Natural killer cell (primary cell): ENCODE measurements at places on chromosomes 16 and 17. TPM values are rescaled to one million over a fixed set of nuclear protein-coding genes. Genes with fewer than 3 reads are reported as not detected.

TP53TG3F gene
- not detected for total RNA-seq

- no peak overlapping the region for H3K4me3 ChIP-seq
- H3K27me3 ChIP-seq = no peaks in the 10 kb centered on the region
- H3K36me3 ChIP-seq = peaks cover 20% of the 10 kb centered on the region
- no peak for DNase-seq
- H3K4me1 ChIP-seq = peaks cover 33% of the 10 kb centered on the region
- no peak overlapping the region for H3K27ac ChIP-seq
These were observed 2.7 kb downstream of the TBX6 start for GRCh38 chr16:30088832-30089624.

BHLHA9 gene
- not detected for total RNA-seq

DNA sequence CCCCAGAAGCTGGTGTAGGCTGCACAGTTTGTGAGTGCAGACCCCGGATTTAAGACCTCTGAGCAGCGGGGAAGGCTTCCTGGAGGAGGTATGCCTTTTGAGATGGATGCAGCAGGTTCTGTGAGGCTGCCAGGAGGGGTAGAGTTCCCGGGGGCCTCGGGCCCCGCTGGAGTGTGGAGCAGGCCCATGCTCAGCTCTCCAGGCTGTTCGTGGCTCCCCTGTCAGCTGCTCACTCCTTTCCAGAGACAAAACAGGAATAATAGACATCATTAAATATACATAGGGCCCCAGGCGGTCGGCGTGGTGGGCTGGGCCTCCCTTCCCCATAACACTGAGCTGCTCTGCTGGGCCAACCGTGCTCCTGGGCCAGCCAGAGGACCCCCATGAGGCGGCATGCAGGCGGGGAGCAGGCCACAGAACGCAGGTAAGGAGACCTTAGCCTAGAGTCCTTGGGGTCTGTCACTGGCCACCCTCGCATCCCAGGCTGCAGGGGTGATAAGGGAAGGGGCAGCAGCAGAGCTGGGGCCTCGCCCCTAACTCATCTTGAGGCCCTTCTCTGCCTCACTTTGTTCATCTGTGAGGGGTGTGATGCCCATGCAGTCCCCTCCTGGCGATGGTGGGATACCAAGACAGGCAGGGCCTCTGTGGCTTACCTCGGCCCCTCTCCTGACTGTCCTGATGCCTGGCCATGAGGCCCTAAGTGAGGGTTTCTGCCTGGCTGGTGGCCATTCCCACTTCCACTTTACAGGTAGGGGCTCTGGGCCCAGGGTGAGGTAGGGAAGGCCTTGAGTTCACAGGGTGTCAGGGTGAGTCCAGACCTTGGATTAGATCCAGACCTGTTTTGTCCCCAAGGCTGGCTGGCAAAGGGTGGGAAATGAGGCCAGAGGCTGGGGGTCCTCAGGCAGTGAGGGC is at the start of gene MYO15A:
Gene MYO15A, plus strand, starts transcription at position 356 of the 912 bp plus-strand sequence. CDS start 10,045 bp downstream, outside the sequence.
- H3K27me3 ChIP-seq = no peaks in the 10 kb centered on the region
- no peak within 1 kb of the TSS for H3K27ac ChIP-seq
- peaks cover 10% of the 10 kb centered on the region for H3K36me3 ChIP-seq
- H3K4me3 ChIP-seq = no peak within 1 kb of the TSS
- no peaks in the 10 kb centered on the region for H3K4me1 ChIP-seq
- no peak for DNase-seq

C16orf54 gene
- 172 TPM for total RNA-seq

DNA sequence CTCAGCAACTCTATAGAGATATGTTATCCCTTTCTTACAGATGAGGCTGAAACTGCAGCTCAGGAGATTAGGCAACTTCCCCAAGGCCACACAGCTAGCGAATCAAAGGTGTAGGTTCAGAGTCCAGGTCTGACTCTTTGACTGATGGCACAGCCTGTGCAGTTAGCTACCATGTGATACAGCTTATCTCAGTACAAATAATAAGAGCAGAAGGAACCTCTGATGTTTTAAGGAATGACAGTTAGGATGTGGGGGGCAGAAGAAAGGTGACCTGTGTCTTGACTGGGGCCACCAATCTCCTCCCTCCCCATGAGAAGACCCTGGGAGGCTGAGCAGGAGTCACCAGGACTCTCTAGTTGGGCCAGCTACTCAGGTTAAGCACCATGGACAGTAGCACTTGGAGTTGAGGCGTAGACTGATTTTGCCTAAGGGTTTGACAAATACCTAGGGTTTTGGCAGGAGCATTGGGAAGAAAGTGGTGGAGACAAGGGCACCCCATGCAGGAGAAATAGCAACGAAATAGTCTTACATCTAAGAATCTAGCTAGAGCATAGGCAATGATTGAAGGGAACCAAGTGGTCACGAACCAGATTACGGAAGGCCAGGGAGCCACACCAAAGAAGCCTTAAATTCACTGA is 22.8 kb upstream of the ACSM2B start:
- no peaks in the 10 kb centered on the region for H3K4me1 ChIP-seq
- H3K4me3 ChIP-seq = no peak overlapping the region
- no peak for DNase-seq
- H3K27me3 ChIP-seq = no peaks in the 10 kb centered on the region
- no peaks in the 10 kb centered on the region for H3K36me3 ChIP-seq

DNA sequence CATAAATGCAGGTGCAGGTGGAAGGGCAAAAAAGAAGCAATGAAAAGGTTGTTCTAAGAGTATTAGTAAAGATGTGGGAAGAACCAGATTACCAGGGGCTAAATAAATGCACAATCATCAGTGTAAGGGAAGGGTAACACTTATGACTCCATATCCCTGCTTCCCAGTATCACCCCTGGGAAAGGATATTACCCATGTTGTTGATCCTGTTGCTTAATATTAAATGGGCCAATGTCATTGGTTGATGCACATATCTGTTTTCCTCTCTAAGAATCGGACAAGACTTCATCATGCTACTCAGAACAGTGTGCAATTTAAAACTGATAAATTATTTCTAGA is 34.7 kb upstream of the ABCA6 start:
- DNase-seq = no peak
- no peaks in the 10 kb centered on the region for H3K36me3 ChIP-seq
- no peaks in the 10 kb centered on the region for H3K4me1 ChIP-seq
- no peak overlapping the region for H3K4me3 ChIP-seq

COX6A2 gene
- not detected for total RNA-seq

- no peak overlapping the region for H3K27ac ChIP-seq
- H3K4me1 ChIP-seq = peaks cover 9% of the 10 kb centered on the region
- no peak overlapping the region for H3K4me3 ChIP-seq
- no peaks in the 10 kb centered on the region for H3K36me3 ChIP-seq
These were observed 7.6 kb downstream of the MRM1 start for GRCh38 chr17:36608794-36609497.

DNA sequence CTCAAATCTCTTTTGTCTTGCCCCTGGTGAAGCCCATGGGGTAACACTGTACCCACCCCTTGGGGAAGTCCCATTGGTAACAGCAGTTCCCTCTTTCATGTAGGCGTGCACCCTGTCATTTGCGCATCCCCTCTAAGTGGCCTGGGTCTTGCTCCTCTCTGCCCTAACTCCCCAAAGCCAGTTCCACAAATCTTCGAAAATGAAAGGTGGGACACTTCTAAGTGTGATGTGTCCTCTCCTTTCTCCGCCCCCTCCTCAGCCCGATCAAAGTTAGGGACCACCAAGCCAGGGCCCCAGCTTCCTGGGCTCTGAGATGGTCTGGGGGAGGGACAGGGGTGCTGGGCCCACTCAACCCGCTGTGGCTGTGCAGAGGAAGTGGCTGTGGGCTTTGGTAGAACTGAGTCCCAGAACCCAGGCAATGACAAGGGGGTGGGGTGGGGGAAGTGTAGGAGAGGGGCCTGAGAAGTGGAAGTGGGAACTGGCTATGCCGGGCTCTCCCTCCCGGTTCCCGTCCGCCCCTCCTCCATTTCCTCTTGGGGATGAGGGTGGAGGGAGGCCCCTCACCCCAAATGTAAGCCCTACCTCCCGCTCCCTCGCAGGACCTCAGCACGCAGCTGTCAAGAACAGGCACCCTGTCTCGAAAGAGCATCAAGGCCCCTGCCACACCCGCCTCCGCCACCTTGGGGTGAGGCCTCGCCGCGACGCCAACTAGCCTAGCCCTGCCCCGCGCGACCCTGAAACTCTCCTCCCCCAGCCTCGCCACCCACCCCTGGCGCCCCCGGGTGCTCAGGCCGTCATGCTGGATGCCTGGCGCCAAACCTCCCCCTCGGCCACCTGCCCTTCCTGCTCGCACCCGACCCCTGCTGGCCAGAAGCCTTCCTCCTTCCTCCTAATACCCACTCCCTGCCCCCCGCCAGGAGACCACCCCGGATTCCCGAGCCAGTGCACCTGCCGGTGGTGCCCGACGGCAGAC is 8.7 kb downstream of the ABI3 start:
- no peak overlapping the region for H3K4me3 ChIP-seq
- H3K36me3 ChIP-seq = peaks cover 36% of the 10 kb centered on the region
- peak; percentile 85 for DNase-seq
- H3K4me1 ChIP-seq = peaks cover 98% of the 10 kb centered on the region
- H3K27me3 ChIP-seq = no peaks in the 10 kb centered on the region

DPEP2 gene
- total RNA-seq = 61.8 TPM

- H3K36me3 ChIP-seq = no peaks in the 10 kb centered on the region
- DNase-seq = no peak
- H3K4me3 ChIP-seq = no peak overlapping the region
- no peaks in the 10 kb centered on the region for H3K4me1 ChIP-seq
These were observed 21.1 kb downstream of the RAB40B start for GRCh38 chr17:82677353-82677925.

GRCh38 chr16:47728205-47728604 is 267.1 kb downstream of the PHKB start:
- no peaks in the 10 kb centered on the region for H3K27me3 ChIP-seq
- H3K27ac ChIP-seq = no peak overlapping the region
- no peaks in the 10 kb centered on the region for H3K36me3 ChIP-seq
- H3K4me3 ChIP-seq = no peak overlapping the region

GRCh38 chr16:69132424-69133252 is at the start of the genes CHTF8 and UTP4:
Gene CHTF8 (minus strand): TSS chr16:69132588. CDS start chr16:69121458, 11,130 bp downstream.
Gene UTP4 (plus strand): TSS chr16:69132649. CDS start chr16:69133460, 811 bp downstream.
- H3K27ac ChIP-seq = peak within 1 kb of the TSS; percentile 82
- H3K4me3 ChIP-seq = peak within 1 kb of the TSS; percentile 86
- H3K27me3 ChIP-seq = no peaks in the 10 kb centered on the region
- peaks cover 12% of the 10 kb centered on the region for H3K4me1 ChIP-seq

- peaks cover 4% of the 10 kb centered on the region for H3K36me3 ChIP-seq
- H3K27me3 ChIP-seq = no peaks in the 10 kb centered on the region
- H3K4me1 ChIP-seq = peaks cover 49% of the 10 kb centered on the region
- peak; percentile 81 for DNase-seq
These were observed 99.9 kb upstream of the CORO6 start for GRCh38 chr17:29722411-29723198.

GRCh38 chr17:11170881-11171280 is 70.1 kb upstream of the SHISA6 start:
- no peaks in the 10 kb centered on the region for H3K27me3 ChIP-seq
- no peaks in the 10 kb centered on the region for H3K36me3 ChIP-seq
- no peak overlapping the region for H3K4me3 ChIP-seq
- H3K4me1 ChIP-seq = no peaks in the 10 kb centered on the region

SPATA22 gene
- not detected for total RNA-seq

- H3K36me3 ChIP-seq = peaks cover 70% of the 10 kb centered on the region
- H3K27ac ChIP-seq = no peak overlapping the region
- no peak overlapping the region for H3K4me3 ChIP-seq
- DNase-seq = no peak
- H3K27me3 ChIP-seq = no peaks in the 10 kb centered on the region
These were observed 57.5 kb downstream of the RNF213 start for GRCh38 chr17:80318166-80318565.

DNA sequence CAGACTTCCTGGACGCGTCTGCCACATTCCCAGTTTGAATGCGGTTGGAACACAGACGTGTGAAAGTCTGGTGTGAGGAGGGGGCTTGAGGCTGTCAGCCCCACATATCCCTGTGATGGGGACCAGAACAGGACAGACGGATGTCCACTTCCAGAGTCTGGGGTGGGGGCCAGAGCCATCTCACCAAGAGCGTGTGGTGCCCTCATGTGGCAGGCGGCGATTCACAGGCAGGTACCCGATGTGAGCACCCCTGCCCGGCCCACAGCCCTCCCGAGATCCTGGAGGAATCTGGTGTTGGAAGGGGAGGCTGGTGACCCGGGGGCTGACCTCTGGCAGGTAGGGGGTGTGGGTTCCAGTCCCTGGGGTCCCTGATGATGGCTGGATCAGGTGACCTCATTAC is 51.5 kb downstream of the ENGASE start:
- no peak overlapping the region for H3K4me3 ChIP-seq
- H3K36me3 ChIP-seq = no peaks in the 10 kb centered on the region
- DNase-seq = no peak
- no peaks in the 10 kb centered on the region for H3K27me3 ChIP-seq

JPT1 gene
- total RNA-seq = 50.5 TPM

- H3K4me1 ChIP-seq = no peaks in the 10 kb centered on the region
- no peak for DNase-seq
- no peaks in the 10 kb centered on the region for H3K27me3 ChIP-seq
- H3K4me3 ChIP-seq = no peak overlapping the region
These were observed 43.0 kb downstream of the RNF112 start for GRCh38 chr17:19454074-19454473.

DNA sequence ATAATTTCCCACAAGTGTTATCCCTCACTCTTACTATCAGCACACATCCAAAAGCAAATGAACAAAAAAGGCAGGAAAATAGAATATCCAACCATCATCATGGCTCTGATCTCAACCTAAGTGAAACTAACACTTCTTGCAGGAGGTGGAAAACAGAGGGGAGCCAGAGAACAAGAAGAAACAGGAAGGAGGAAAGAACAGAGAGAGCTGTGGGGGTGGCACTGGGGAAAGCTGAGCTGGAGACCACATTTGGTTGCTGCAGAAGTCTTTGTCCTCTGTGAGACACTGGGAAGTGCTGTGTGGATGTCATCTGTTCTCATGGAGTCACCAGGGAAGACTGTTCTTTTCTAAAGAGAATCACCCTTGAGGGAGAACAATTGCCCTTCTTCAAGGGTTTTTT is 34.7 kb downstream of the GRB7 start:
- H3K4me1 ChIP-seq = peaks cover 68% of the 10 kb centered on the region
- no peaks in the 10 kb centered on the region for H3K27me3 ChIP-seq
- peak overlapping the region; percentile 85 for H3K27ac ChIP-seq
- H3K4me3 ChIP-seq = no peak overlapping the region

DNA sequence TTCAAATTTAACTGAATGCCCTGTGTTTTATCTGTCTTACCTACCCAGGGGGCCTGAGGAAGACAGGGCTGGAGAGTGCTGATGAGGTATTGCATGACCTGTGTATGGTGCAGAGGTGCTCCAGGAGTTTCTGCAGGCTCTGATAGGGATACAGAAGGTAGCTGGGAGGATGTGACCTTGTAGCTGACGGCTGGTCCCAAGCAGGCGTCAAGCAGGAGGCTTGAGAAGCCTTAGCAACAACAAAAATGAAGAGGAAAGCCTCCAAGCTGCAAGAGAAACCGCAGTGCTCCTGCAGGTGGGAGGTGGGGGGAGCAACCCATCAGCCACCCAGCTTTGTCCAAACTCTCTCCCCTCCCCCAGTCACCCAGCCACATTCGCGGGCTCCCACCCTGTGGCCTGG is 40.4 kb downstream of the LAT start:
- peak; percentile 50 for DNase-seq
- H3K4me3 ChIP-seq = no peak overlapping the region
- peaks cover 5% of the 10 kb centered on the region for H3K4me1 ChIP-seq
- H3K27ac ChIP-seq = no peak overlapping the region
- no peaks in the 10 kb centered on the region for H3K36me3 ChIP-seq
